Suprapubic skin (tissue), 4 donors: ENCODE measurements at places on chromosomes 3 and 15.

DNA sequence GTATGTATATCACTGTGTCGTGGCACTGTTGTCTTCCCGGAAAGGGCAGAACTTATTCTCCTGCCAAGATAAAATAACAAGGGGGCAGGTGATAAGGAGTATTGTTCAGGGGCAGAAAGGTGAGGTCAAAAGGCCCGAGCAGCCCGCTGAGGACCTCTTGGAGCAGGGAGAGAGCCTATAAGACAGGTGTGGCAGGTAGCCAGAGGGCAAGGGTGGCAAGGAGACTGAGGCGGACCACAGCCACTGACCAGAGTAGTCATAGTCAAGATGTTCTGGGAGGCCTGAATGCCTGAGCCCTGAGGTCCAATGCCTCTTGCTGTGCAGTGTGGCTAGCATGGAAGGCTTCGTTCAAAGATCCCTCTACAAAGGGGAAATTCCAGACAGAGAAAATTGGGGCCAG is 172.3 kb upstream of the CHRNA7 start:
- no peak for DNase-seq

- no peak for DNase-seq
Observed at GRCh38 chr3:107198581-107199181, 178.6 kb upstream of the CCDC54 start.

GRCh38 chr3:138620431-138620830 is 11.9 kb downstream of the FAIM start:
- DNase-seq, result no peak

GRCh38 chr3:186609247-186609868 is 3.5 kb upstream of the AHSG start:
- no peak for DNase-seq

DNA sequence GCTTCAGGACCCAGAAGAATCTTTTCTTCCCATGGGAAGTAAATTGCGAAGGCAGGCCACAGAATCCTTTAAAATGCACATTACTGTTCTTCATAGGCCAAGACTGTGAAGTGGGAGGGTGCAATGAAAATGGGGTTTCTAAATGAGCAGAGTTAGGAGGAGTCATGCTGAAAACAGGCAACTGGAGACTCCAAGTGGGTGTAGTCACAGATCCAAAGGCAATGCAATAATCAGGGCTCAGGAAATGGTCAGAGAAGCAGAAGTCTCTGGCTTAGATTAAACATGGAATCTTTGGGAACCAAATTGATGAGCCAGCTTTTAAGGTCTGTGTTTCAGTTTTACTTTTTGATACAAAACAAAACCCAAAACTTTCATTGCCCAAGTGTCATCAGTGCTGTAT is 37.6 kb downstream of the HHLA2 start:
- DNase-seq, result no peak

DNA sequence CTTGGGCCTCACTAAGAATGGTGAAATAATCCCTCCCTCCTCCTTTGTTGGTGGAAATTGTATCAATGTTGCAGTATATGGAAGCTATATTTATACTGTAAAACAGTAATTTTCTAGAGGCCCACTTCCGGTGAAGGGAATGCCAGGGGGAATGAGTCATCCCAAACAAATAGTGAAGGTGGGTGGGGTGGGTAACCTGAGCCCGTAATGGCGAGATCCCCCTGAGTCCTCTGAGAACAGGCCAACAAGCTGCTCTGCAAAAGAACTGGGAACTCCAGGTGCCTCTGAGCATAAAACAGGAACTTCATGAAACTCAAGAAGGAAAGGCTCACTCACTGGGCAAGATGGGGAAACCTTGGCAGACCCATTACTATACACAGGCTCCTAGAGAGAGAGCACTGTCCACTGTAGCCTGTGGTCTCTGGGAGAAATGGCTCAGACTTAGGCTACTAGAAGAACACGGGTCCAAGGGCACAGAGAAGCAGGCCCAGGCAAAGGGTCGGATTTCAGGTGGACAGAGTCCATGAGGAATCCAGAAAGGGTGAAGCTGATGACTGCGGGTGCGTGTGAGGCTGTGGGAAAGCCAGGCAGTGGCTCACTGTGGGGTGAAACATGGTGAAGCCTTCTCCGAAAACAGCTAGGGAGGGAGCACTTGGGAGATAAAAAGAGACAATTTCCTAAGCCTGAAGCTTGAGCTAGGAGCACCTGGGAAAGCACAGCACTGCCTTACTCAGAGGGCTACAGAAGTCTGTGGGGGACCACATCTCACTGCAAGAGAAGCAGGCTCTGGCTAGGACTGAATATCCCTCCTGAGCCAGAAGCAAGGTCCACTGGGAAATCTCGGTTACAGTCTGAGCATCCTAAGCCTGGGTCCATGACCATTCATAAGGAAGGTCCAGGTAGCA is 19.8 kb downstream of the LARP6 start:
- no peak for DNase-seq

GRCh38 chr3:38120693-38121450 is 16.1 kb downstream of the ACAA1 start:
- peak; percentile 70 for DNase-seq

GRCh38 chr3:88809993-88810392 is 297.4 kb upstream of the EPHA3 start:
- DNase-seq, result no peak

GRCh38 chr15:62985768-62986167 is 56.8 kb upstream of the TPM1 start:
- DNase-seq, result no peak

DNA sequence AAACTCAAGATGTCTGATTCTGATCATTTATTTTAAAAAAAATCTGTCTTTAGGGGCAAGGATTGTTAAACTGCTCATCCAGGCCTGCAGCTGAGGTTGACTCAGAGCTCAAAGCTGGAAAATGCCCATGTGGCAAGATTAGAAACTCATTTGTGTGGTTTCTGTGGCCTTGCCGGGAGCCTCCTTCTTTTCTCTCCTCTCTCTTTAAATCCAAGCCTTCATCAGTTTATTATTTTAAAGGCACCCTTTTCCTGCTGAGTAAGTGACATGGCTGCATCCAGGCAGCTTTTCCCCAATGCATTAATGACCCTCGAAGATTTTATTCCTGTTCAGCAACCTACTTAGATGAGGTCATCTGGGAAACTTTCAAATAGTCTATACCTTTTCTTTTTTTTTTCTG is 221.3 kb upstream of the CDIN1 start:
- no peak for DNase-seq

GRCh38 chr3:46733026-46733800 is 15.5 kb upstream of the PRSS50 start:
- no peak for DNase-seq

GRCh38 chr3:101066711-101067129 is 73.5 kb upstream of the ABI3BP start:
- DNase-seq, result no peak

DNA sequence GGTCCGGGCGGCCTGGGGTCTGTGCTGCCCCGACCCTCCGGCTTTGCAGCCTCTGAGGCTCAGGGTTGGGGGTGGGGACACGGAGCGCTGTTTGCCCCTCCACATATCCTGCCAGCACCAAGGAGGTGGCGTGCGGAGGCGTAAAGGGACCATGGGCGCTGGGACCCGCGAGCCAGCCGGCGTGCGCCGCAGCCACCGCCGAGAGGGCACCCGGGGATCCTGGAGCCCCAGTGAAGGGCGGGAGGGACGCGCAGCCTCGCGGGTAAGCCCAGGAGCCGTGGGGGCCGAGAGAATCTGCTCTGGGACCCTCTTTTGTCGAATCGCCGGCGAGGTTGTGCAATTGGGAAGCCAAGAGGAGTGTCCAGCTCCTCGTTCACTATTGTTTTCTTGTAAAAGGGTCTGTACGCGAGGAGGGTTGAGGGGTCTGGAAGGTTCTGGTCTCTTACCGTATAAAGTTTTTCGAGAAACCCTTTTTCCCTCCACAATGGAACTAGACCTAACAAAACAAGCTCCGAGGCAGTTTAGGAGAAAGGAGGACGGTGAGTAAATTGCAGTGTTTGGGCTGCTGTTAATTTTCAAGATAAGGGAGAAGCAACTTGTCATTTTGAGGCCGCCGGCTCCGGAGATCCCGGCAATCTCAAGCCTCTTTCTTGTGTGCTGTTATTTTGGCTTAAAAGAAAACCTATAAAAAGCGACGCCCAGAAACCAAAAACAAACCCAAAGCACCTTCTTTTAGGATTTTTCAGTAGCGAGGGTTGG is 29.9 kb upstream of the ST3GAL6 start:
- DNase-seq, result no peak

GRCh38 chr3:117297065-117297464 is 587.5 kb downstream of the TUSC7 start:
- DNase-seq, result no peak

GRCh38 chr3:7658294-7658693 is 797.4 kb downstream of the GRM7 start:
- no peak for DNase-seq
